DMS153 (cell line): ENCODE measurements at places on chromosomes 12 and 14.
A peak's percentile ranks its signal among the peaks of the same experiment; 100 is the strongest.

DNA sequence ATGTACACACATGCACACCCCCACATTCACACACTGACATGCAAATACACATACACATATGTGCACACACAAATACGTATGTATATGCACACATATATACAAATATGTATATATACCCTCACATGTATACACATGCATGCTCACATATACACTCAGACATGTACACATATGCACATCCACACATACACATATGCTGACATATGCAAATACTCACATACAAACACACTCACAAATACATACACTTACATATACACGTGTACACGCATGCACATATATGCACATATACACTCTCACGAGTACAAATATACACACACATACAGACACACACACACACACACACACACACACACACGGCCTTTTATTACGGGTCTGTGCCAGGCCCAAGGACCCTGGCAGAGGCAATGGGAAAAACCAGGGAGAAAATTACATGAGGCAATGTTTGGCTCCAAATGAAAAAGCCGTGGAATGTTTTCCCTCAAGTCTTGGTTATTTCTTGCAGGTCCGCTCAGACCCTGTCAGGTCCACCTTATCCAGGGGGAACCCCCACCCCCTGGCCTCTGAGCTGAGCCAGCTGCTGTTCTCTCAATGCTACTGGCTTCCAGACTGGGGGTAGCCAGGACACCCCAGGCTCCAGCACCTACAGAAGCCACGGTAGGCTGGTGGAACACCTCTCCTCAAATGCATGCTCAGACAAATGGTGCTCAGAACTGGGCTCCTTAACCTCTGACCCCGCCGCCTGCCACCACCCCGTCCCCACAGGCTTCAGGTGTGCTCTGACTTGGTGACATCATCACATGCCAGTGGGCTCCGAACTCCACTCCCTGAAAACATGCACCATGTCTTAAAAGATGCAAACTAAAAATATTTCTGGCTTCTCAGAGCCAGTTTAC, 54.7 kb downstream of the BCL11B start:
- DNase-seq = no peak

- no peak for DNase-seq
Measured at GRCh38 chr12:87597114-87597513, 432.1 kb downstream of the C12orf50 start.

DNA sequence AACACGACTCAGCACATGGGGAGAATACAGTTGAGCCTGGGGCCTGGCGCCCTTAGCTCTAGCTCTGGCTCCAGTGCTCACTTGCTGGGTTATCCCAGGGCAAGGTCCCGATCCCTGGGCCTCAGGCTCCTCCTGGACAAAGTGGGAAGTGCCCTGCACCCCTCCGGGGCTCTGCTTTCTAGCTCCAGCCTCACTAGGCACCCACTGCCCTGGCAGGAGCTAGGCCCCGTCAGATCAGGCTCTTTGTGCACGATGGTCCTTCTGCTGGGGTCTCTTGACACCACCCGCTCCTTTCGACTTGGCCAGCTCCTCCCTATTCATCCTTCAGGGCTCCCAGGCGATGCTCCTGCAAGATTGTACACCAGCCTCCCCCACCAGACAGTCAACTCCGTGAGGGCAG, 23.4 kb downstream of the NCKAP5L start:
- no peak for DNase-seq

DNA sequence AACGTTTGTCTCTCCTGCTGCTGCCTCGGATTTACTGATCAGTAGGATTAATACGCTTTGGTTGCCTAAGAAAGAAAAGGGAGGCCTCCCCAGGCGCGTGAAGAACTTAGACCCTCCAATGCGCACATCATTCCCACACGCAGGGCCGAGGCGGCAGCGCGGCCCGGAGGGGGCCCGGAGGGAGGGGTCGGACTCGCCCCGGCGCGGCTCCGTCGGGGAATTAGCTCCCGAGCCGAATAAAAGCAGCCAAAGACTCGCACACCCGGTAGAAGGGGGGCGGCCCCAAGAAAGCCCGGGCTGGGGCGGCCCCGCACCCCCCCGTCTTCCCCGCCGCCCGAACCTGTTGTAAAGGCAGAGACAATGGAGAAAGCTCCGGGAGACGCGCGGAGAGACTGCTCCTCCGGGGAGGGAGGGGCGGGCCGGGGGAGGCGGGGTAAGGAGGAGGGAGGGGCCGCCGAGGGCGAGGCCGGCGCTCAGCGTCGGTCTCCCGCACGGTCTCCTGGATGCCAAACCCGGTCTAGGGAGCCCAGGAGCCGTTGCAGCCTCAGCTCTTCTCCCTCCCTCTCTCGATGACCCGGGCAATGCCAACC, at the start of gene NELL2:
Gene NELL2, minus strand, starts transcription at position 362 of the 590 bp plus-strand sequence. CDS start 446 bp downstream, outside the sequence.
- peak; percentile 19 for DNase-seq

GRCh38 chr14:100329233-100330006, 6.3 kb downstream of the SLC25A47 start:
- DNase-seq = no peak

DNA sequence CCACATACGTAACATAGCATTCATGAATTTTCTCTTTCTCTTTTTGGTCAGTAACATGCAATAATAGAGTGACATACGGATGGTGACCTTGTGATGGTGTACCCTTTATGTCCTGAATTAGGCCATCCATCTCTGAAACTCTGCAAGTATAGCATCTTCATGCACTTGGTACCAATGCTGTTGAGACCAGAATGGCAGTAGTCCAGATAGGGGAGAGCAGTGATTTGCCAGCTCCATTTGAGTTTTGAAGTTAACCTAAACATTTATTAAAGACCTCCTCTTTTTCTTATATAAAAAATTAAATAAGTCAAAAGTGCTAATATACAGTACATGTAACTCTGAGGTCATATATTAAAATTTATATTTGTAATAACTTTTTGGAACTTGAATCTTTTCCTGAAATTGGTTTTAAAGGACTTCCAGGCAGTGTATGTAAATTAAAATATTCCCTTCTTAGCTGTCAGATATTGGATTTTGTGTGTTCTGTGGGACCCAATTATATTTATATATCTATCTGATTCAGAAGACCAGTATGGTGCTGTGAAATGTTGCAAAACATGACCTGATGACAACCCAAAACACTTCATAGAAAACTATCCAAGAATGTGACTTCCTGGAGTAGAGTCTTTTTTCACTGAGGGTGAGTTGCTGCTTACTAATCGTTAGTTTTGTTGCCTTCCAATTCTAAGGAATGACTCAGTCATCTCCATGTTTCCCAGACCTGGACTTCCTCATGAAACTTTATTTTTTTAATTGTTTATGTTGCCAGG, 3.5 kb downstream of the ELK3 start:
- DNase-seq = no peak

DNA sequence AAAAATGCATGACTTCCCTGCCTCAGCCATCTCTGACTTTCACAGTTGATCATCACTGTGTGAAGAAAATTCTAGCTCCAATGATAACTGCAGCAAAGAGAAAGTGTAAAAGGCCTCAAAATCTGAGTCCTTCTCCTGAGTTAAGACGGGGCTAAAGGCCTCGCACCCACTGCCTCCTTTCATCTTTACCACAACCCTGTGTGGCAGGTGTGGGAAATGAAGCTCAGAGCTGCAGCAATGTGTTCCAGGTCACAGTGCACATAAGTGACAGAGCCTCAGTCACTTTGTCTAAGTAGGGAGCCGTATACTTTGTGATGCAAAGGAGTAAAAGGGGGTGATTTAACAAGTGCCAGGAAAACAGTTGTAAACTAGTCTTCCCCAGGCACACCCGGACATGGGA, 144.7 kb upstream of the TMCC3 start:
- DNase-seq = no peak

DNA sequence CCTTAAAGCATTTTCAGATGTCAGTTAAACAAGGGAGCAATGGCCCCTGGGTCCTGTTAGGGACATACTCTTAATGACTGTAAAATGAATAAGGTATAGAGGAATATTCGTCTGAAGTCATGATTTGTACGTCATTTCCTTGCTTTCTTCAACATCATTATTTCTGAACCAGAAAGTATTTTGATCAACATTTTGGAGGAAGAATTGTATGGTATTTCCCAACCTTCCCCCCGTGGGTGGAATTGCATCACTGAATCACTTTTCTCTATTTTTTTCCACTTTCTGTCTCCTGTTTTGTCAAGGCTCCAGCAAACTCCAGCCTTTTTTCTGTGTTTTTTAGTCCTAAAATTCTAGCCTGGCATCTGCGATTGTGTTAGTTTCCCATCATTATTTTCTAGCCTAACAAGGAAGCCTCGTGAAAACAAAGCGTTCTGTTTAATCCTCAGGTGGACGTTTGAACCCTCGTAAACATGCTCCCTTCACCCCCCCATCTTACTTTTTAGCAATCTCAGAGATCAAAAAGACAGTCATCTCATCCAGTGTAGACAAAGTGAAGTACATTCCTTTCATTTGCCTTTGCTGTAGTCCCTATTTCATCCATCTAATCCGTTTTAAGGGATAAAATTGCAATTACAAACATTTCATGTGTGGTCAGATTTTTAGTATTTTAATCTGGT, 62.3 kb downstream of the ETV6 start:
- DNase-seq = no peak

GRCh38 chr12:3752096-3752709, 706 bp downstream of the CRACR2A start:
- DNase-seq = no peak

DNA sequence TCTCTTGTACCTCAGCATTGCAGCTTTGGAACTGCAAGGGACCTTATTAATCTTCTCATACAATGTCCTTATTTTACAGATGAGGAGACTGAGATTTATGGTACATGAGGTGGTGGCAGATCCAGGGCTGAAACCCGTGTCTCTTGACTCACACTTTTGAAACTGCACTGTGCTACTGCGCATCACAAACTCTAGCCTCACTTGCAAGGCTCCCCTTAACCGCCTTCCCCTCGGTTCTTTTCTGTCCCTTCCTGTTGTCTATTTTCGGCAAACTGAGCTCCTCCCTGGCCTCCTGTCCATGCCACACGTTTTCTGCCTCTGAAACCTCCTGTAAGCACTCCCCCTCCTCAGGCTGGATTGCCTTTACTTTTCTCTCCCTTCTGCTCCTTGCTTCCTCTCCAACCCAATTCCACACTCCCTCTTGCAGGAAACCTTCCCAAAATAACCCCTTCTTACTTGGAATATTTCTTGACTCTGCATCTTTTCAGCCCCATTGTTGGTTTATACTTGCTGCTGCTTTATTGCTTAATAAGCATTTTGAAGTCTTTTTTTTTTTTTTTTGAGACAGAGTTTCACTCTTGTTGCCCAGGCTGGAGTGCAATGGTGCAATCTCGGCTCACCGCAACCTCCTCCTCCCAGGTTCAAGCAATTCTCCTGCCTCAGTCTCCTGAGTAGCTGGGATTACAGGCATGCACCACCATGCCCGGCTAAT, 72.4 kb upstream of the CISTR start:
- DNase-seq = no peak

- peak; percentile 3 for DNase-seq
Measured at GRCh38 chr14:93788543-93789227, 400 bp upstream of the PRIMA1 start.

DNA sequence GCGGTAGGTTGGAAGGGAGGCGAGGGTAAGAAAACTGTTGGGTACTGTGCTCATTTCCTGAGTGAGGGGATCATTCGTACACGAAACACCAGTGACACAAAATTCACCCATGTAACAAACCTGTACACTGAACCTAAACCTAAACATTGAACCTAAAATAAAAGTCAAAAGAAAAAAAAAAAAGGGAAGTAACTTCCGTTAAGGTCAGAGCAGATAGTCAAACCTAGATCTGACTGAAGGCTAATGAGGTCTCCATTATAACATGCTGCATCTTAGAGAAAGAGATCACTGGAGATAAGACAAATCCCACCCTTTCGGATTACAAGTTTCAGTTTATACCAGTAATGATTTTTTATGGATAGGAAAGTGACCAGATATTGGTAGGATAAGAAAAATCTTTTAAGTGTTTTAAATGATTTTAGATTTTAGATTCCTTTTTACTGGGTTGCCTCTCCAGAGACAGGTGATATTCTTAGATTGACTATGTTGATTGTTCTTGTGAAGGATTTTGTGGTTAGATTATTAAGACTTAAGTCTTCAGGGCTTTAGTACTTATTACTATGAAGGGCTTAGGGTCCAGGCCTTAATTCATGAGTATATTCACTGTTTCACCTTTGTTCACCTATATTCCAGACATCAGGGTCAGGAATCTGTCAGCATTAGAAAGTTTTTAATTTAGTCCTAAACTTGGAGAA, 11.2 kb upstream of the NCKAP1L start:
- no peak for DNase-seq

DNA sequence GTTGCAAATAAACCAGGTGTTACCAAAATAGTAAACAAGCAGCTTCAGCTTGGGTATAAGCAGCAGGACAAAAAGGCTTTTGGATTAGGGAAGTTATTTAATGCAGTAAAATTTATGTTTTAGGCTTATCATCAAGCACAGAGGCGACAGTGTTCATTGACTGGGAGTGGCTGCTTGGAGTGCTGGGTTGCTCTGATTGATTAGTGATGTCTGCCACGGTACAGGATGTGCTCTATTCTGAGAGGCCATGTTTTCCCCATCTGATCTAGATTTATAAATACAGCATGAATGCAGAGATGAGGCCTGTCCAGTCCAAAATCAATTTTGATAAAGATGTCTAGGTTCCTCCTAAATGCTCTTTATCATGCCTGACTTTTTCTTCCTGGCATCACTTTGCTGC, 83.5 kb downstream of the MAP1LC3B2 start:
- DNase-seq = no peak

DNA sequence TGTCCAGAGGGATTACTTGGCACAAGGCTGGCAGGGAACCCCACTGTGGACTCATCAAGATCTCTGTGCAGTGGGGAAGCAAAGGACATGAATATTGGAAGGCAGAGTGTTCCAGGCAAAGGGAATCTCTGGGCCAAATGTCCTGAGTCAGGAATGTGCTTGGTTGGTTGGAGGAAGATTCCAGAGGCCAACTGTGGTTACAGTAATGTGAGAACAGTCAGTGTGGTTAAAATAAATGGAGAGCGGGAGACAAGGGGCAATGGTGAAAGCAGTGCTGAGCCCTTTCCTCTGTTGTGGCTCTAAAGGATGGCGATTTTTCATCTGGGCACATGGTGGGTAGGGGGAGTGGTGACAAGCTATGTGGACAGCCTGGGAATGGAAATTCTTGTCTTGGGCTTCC, 948.2 kb downstream of the BCL11B start:
- no peak for DNase-seq

DNA sequence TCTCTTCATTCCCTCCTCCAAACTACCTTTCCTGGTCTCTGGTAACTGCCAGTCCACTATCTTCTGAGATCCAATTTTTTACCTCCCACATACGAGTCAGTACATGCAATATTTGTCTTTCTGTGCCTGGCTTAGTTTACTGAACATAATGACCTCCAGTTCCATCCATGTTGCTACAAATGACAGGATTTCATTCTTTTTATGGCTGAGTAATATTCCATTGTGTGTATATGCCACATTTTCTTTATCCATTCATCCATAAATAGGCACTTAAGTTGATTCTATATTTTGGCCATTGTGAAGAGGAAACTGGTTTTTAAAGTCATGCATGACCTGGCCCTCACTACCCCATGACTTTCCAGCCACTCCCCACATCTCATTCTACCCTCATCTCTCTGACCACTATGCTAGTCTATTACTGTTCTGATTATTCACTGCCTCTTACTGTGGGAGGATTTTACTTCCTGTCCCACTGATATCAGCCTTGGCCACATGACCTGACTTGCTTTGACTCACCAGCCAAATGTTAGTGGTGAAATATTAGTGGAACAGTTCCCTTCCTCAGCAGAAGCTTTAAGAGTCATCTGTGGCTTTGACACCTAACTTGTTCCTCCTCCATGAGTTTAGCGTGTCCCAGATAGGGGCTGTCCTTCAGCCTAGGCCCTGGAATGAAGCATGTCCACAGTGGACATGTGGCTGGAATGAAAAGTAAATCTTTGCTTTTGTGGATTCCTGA, 52.2 kb downstream of the GOLGA5 start:
- DNase-seq = no peak
